ENCODE measurements at places on chromosomes 5 and 9.

DNA sequence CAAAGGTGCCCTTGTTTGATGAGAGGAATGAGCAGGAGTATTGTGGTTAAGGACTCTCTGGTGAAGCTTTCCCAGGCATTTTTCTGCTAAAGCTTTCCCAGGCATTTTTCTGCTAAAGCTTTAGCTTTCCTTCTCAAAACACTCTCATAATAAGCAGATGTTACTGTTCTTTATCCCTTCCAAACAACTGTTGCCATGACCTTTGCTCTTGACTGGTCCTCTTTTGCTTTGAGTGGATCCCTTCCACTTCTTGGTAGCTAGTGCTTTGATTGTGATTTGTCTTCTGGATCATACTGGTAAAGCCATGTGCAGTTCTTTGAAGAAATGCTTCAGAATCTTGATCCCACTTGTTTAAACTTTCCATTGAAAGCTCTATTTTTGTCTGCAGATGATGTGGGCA lies 85.8 kb downstream of the GPBP1 start:
- no peak for DNase-seq

GRCh38 chr9:97397220-97397619 lies 14.7 kb upstream of the TDRD7 start:
- DNase-seq: peak; percentile 70

DNA sequence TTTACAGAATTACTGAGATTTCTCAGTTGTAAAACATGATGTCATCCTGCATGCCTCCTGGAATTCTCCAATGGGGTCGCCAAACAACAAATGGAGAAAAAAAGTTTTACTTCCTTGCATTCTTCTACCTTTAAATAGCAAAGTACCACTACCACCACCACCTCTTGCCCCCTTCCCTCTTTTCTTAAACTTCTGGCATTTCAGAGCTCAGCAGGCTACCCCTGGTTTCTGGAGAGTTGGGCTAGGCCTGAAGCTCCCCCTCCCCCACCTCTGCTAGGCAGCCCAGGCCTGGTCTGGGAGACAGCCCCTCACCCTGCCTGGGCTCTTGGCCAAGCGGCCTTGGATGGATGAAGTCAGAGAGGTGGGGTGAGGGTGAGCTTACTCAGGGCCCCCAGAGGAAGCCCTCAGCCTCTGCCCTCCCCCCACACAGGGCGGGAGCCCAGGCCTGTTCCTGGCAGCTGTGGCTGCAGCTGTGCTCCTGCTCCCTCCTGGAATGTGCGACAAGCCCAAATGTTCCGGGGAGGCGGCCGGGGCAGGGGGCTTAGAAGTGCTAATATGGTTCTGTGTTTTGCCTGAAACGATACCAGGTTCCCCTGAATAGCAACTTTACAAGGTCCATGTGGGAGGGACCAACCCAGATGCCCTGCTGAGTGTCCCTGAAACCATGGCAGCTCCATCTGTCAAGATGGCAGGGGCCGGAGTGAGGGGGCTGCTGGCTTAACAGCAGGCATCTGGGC lies 6.0 kb upstream of the CCIN start:
- DNase-seq: peak; percentile 84

DNA sequence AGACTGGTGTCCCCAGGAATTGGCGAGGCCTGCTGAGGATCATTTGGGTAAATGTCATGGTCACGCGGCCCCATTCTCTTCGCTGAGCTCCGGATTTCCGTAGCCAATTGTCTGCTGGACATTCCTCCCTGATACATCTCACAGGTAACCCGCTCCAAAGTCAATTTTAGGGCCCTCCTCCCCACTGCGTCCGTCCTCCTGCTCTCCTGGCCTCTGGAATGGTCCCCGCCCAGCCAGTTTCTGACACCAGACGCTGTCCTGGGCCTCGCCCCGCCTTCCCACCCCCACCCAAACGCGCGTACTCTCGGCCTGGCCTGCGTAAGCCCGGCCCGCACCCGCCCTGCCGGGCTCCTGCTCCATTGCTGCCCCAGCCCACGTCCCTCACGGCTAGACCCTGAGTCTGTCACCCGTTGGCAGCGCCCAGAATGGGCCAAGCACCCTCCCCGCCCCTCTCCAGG lies 202.0 kb downstream of the AUH start:
- no peak for DNase-seq

GRCh38 chr9:89935801-89936200 lies 331.0 kb downstream of the GADD45G start:
- DNase-seq: no peak

- peak; percentile 63 for DNase-seq
Measured at GRCh38 chr5:136212252-136212721, 19.3 kb upstream of the SMIM32 start.

DNA sequence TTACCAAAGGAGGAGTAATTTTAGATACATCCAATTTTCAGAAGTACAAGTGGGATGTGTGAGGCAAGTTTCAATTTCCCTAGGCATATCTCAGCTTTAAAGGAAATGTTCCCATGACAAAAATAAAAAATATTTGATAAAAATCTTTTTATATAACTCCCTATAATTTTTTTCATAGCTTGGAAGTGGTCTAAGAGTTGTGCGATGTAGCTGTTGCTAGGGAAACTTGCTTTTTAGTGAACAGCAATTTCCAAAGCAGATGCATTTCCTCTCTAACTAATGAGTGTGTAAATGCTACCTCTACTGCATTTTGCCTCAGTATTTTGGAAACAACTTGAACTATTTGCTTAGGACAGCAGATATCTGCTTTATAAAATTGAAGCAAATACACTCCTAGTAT lies 39.6 kb downstream of the MACIR start:
- no peak for DNase-seq

DNA sequence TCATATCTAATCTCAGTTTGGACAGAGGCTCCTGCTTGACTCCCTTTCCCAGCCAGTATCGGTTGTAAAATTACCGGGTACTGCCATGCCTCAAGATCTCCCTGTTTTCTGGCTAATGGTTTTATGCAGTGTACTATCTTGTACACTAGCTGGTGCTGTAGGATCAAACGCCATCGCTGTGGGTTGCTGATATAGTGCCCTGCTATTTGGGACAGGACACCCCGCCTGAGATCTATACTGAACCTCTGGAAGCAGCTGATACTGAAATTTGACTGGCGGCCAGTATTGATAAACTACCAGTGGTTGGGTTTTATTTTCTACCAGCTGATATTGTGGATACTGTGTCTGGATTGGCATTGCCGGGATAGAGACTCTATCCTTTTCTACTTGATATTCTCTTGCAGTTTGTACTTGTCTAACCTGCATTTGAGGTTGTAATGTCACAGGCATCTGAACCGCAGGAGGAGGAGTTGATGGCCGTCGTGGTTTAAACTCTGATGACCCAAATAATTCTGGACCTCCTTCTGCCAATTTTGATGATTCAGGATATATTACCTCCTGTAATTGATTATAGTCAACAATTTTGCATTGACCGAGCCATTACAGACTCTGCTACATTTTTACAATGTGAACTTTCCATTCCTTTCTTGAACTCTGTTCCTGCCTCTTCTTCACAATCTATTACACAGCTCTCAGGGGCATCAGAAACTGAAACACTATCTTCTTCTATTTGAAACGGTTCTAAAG lies 112.5 kb upstream of the LARP1 start:
- DNase-seq: no peak

- no peak for DNase-seq
Measured at GRCh38 chr9:122040561-122041242, 52.4 kb downstream of the TTLL11 start.

DNA sequence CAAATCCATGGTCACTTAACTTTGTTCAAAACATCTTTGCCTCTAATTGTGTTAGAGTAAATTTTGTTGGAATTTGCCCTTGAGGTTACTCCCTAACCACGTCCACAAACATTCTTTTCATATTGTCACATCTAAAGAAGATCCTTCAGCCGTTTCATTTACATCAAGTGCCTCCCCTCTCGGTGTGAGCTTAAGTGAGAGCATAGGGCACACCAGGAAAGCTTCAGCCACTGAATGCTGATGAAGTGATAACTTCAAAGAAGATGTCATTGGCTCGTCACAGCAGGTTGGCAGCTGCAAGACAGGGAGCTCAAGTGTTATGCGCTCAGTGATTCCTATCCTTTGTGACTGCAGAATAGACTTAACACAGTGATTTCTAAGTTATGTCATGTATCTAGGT lies 49.6 kb upstream of the ADAMTS19 start:
- no peak for DNase-seq

DNA sequence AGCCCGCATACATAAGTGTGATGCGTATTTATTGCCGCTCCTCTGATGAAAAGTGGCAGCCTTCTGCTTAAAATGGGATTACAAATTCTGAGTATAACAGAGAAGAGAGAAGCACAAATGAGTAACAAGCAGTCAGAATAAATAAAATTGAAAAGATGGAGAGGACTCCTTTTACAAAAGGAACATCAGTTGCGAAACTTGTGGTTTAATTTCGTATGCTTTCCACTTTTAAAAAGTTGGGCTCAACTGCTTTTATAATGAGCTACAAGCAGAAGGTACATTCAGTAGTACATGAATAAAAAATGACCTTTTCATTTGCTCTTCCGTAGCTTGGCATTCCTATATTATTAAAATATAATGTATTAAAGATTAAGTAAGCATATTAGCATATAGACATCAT lies 320.0 kb downstream of the FBXL17 start:
- no peak for DNase-seq

DNA sequence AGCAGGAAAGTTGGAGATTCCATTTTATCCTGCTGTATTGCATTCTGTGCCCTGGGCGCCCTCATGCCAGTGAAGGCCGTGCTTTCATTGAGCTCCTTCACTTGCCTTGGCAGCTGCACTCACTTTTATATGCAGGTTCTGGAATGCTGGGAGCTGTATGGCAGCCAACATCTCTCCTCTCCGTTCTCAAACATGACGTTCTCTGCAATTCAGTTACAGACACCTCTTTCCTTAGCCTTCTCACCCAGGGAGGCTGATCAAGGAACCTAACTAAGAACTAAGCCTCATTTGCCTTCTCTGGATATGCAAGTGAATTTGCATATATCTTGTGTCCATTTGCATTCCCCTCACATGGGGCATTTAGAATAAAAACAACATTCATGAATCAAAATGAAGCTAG lies 29.4 kb upstream of the PURA start:
- DNase-seq: no peak

GRCh38 chr5:45454114-45454513 lies 242.1 kb downstream of the HCN1 start:
- no peak for DNase-seq

DNA sequence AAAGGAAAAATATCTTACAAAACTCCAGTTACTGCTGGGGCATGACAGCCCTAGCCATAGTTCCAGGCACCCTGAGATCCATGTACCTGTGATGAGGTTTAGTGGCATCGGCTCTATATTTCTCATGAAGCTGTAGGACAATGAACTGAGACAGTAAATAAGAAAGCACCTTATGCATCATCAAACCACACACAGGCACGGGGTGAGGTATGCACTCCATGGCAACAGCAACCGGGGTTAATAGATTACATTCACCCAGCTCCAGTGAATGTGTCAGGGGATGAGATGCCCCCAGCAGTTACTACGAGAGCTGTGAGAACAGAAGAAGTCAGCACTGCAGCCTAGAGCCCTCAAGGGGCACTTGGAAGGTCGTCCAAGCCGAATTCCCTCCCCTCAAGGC lies 162.0 kb upstream of the S1PR3 start:
- peak; percentile 48 for DNase-seq

DNA sequence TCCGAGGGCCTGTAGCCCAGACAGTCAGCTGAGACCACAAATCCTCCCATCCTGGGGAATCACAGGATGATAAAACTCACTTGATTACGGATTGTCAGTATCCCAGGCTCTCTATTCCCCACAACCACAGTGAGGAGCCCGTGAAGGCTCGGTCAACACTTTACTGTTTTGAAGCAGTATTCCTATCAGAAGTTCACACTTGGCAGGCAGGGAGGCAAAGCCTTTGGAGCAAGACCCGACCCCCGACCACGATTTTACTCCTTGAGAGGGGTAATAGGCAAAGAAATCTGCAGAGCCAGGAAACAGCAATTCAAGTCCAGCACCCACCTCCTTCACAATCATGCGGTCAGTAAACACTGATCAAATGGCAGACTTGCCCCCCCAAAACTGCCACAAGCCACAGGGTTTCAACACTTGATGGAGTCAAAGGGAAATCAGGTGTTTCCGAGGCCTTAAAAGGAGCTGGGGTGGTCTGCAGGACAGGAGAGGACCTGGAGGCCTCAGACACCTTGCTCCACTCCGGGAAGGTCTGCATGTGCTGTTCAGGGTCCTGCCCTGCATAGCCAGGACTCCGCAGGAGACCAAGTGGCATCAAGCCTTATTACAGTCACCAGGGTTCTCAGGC lies 25.2 kb downstream of the BICD2 start:
- no peak for DNase-seq

DNA sequence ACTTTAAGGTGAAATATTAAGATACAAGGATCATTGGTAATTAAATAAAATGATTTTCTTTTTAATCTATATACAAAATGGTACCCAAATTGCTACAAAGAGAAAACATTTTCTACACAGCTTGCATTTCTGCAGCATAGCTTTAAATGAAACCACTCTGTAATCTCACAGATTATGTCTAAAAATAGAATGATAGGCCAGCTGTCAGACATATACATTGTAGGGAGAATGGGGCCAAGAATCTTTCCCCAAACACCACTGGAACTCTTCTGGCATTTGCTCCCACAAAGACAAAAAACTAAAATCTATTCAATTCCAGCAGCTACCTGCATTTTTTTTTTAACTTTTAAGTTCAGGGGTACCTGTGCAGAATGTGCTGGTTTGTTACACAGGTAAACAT lies 124.1 kb upstream of the NR5A1 start:
- DNase-seq: no peak

GRCh38 chr5:33994845-33995244 lies 10.4 kb upstream of the SLC45A2 start:
- DNase-seq: no peak

Measured in Daoy (cell line).